HepG2 (cell line): ENCODE measurements at places on chromosomes 6 and 20. TPM values are rescaled to one million over a fixed set of nuclear protein-coding genes. Genes with fewer than 3 reads are reported as not detected.

Gene HAO1
- not detected in 2 replicates for total RNA-seq

Gene EEF1E1
- total RNA-seq = 188 and 270 TPM in 2 replicates

Gene CAPN11
- 0.07 TPM in 1 of 2 replicates, not detected in the other for total RNA-seq

Gene USP49
- 2.9 TPM in 2 replicates for total RNA-seq

Gene HLA-F
- 3.5 and 6.0 TPM in 2 replicates for total RNA-seq
